ENCODE measurements at places on chromosomes 7 and 10.

DNA sequence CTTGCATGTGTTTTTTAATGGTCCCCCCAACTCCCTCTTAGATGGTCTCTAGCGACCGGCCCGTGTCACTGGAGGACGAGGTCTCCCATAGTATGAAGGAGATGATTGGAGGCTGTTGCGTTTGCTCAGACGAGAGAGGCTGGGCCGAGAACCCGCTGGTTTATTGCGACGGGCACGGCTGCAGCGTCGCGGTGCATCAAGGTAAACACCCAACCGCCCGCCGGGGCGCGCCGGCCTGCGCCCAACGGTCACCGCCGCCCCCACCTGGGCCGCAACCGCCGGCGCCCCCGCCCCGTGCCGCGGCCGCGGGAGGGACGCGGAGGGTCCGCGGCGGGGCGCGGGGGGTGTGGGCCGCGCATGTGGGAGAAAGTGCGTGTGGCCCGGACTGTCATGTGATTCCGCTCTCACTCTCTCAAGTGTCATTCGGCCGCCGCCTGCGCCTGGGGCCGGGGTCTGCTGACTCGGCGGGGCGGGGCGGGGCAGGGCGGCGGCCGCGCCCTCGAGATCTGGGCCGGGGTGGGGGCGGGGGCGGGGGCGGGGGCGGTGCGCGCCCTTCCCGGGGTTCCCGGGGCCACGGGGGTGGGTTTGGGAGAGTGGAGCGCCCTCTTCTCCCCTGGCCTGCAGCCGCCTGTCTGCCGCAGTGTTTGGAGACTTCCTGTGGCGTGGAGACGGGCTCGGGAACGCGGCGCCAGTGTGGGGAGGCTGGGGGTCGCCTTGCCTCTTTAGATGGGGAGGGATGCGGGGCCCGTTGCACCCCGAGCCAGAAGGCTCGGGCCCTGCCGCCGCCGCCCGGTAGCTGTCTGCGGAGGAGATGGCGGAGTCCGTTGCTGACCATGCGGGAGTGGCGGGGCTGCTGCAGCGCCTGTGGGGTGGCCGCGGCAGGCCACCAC, 817 bp downstream of the MLLT10 start:
- DNase-seq = peak; percentile 79

GRCh38 chr10:98062424-98062823, 32.0 kb upstream of the CRTAC1 start:
- DNase-seq = no peak

DNA sequence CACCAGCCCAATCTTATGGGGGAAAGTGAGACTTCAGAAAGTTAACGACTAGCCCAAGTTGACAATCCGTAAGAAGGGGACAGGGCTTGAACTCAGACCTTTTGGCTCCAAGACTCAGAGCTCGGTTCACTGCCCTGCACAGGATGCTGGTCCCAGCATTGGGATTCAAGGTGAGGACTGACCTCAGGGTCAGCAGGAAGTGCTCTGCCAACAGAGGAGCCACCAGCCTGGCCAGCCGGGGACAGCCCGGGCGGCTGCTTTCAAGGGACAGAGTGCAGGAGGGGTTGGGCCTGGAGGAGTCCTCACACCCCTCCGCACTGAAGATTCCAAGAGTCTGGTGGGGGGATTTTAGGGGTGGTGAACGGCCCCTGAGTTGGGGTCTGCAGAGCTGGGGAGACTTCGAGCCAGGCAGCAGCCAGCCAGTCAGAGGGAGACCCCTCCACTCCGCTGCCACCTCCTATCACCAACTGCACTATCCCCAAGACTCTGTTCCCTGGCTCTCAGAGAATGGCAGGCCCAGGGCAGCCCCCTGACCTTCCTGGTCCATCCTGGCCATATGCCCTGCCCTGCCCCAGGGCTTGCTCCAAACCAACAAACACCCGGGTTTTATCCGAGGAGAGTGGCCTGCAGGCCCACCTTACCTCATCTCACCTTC, 19.7 kb downstream of the TLL2 start:
- no peak for DNase-seq

DNA sequence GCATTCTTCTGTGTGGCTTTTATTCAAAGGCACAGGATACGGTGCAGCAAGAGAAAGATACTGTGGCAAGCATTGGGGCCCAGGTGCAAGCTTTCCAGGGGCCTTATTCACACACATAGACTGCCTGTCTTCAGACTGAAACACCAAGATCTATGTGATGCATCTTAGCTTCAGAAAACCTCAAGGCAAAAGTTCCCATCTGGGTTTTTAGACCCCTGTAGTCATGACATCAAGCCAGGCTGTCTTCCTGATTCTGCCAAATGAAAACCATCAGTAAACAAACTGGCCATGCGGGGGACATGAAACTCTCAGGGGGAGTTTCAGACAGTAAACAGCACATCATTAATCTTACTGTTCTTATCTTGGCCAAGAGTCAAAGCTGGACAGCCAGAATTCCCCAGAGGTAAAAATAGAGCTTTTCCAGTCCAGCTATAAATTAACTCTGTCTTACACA, 9.8 kb downstream of the AGBL3 start:
- no peak for DNase-seq

DNA sequence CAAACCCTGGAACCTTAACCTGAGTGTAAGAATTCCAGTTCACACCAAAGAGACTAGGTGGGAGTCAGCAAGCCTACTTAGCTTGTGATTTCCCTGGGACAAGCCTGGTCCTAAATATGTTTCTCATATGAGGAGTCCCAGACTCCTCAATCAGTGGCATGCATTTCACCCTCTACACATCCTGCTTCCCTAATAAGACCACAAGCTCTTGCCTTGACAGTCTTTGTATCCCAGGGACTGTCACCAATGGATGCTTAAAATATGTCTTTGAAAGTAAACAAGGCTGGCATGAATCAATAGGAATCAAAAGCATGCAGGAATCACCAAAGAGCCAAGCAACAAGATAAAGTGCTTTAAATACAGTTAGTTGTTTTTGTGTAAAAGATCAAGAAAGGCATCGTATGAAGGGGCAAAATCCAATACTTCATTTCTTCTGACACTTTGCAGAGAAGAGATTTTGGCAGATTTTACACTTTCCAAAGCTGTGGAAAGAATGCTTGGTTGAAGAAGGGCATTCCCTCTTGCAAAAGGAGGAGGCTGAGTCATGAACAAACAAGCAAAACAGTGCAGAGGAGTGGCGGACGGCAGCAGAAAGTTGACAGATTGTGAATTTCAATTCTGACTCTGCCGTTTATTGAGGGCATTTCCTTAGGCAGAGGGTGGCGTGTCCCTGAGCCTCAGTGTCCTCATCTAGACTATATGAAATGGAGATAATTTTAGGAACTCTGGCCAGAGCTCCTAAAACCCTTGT, 8.5 kb upstream of the NFE2L3 start:
- DNase-seq = no peak

DNA sequence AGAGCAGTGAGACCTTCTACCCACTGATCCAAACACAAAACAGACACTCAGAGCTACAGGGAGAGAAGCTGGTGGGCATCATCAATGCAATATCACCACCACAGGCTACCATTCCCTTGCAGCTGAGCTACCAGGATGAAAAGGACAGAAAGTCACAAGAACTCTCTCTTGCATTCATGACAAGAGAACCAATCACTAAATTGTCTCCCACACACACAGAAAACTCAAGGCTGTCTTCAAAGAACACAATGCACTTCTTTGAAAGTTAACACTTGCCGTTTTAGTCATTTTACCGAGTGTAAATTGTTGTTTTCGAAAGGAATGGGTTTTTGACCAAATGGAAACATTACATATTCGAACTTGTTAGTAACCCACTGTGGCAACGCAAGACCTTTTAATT, 626.6 kb downstream of the SORCS1 start:
- DNase-seq = no peak

- no peak for DNase-seq
These were observed 60.6 kb downstream of the CDHR3 start for GRCh38 chr7:106023369-106024322.

- DNase-seq = no peak
These were observed 149.5 kb downstream of the ARHGAP21 start for GRCh38 chr10:24574161-24574560.

- DNase-seq = no peak
These were observed 24.0 kb upstream of the AGBL3 start for GRCh38 chr7:134962270-134962780.

DNA sequence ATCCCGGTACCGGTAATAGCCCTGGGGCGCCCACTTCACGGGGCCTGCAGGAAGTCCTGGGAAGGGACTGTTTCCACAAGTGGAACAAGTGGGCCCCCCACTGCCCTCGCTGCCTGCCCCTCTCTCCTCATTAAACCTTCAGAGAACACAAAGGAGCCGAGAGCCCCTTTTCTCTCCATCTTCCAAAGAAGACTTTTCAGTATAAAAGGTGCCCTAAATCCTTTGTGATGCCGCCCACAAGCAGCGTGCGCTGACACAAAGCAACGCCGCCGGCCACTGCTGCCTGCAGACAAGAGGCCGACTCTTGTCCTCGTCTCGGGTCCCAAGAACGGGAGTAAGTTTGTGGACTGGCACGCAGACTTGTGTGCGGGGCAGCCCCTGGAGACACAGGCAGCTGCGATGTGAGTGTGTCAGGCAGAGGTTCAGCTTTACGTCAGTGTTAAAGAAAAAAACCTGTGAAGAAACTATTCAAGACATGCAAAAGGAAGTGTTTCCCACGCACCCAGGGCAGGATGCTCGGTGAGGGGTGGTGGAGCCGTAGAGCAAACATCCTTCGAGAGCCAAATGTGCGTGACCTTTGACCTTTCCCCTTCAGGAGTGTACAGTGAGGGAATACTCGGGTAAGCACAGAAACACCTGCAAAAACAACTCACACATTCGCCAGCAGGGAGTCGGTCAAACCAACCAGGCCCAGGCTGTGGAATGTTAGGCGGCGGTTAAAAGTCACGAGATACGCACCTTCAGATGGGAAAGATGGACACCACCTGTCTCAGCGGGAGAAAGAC, 118.2 kb downstream of the VIPR2 start:
- peak; percentile 12 for DNase-seq

DNA sequence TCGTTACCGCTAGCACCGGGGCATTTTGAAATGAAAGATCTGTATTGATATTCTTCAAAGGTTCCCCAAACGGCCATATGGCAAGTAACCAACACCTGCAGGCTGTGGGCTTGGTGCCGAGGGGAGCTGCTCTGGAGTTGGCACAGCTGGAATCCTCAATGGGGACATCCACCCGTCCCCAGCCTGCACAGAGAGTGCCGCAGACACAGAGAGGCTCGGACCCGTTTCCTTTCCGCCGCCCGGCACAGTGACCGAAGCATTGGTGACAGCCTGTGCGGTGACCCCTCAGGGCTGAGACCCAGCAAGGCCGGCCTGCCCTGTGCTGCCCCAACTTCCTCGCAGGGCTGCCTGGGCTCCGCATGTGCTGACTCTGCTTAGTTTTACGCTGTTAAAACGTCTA, 4.5 kb downstream of the CFAP46 start:
- DNase-seq = no peak

- no peak for DNase-seq
These were observed 3.9 kb downstream of the CARD11 start for GRCh38 chr7:3039787-3040186.

DNA sequence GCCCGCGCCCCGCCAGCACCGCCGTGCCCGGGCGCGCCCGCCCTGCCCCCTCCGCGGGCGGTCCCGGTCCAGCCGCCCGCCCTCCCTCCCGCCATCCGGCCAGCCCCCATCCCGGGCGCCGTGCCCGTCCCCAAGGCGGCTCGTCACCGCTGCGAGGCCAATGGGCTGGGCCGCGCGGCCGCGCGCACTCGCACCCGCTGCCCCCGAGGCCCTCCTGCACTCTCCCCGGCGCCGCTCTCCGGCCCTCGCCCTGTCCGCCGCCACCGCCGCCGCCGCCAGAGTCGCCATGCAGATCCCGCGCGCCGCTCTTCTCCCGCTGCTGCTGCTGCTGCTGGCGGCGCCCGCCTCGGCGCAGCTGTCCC, at the start of gene HTRA1:
Gene HTRA1 (plus strand): TSS at position 187 of the 362 bp plus-strand sequence. CDS start 100 bp downstream, at position 287.
- peak; percentile 65 for DNase-seq

- DNase-seq = no peak
These were observed 214.3 kb downstream of the NRG3 start for GRCh38 chr10:82089327-82089726.

DNA sequence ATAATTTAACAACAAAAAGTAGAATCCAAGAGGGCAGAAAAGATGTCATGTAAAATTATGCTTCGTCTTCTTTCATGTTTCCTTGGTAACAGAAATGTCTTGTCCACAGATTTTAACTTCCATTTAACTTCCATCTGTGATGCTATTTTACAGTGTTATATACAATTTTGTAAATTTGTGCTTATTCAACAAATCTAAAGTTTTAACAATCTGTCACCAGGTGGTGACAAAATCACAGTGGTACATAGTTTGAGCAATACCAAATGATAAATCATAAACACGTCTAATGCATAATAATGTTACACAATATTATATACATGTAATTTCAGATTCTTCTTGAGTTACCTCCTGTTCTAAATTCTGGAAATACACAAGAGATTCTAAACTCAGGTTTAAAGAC, 784.4 kb upstream of the CELF2 start:
- DNase-seq = no peak

DNA sequence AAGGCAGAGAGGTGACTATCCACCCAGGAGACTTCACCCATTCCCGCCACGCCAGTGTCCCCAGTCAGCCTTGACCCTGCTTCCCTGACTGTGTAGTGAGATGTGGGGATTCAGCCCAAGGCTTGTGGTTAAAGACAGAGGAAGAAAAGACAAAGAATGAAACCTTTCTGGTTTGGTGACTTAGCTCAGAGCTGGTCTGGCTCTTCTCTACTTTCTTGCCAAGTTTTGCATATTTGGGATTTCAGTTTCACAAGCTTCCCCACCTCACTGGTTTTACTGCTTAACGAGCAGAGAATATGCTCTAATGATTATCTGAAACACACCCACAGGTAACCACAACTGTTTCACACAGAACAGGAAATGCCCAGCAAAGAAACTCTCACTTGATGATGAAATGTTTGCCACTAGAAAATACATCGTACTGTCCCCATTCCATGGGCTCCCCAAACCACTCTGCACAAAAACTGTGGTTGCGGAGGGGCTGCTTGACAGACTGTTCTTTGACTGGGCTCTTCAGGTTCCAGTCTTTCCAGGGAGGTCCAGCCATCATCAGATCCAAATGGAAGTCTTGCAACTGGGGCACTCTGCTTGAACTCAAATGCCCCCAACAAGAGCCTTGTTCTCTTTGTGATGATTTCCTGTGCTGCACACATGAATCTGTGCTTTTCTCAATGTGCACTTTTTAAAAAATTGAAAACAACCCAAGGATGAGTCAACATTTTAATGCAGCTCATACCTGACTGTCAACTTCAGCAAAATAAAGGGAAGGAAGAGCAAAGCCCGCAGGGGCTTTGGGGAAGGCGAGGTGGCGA, 95.5 kb downstream of the CTBP2 start:
- no peak for DNase-seq

- DNase-seq = peak; percentile 25
These were observed 180.9 kb downstream of the CDK14 start for GRCh38 chr7:90777041-90777440.

DNA sequence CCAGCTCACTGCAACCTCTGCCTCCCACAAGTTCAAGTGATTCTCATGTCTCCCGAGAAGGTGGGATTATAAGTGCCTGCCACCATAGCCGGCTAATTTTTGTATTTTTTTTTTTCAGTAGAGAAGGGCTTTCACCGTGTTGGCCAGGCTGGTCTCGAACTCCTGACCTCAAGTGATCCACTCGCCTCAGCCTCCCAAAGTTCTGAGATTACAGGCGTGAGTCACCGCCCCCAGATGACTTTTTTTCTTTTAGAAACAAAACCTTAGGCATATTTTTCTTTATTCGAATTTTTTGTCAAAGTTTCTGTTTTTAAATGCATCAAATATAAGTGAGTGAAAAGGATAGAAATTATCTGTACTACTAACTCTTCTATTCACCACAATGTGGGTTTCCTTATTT, 113.1 kb downstream of the LRRC4 start:
- no peak for DNase-seq
